ENCODE measurements at places on chromosomes 12 and 14.
A peak's percentile ranks its signal among the peaks of the same experiment; 100 is the strongest.

DNA sequence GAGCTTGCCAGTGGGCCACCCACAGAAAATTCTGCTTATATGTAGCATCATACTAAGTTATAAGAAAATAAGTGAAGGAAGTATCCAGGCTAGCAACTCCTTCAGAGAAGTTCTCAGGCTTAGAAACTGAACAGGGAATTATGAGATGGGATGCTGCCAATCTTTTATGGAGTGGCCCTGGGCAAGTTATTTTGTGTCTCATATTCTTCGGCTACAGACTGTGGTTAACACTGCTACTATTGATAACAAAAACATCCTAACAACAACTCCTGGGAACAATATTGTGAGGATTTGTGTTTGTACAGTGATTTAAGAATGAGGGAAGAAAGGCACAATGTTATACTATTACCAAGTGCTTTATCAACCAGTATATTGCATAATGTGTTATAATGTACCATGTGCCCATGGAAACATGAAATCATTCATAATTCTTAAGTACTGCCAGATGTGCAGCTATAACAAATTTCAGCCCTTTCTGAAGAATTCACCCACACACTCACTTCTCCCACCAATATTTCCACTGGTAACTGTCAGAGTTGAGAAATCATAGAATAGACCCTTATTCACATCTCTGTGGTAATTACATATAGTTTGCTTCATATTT is 113.3 kb upstream of the SOX5 start:
- H3K4me1 ChIP-seq: no peaks in the 10 kb centered on the region
- H3K4me3 ChIP-seq: no peak overlapping the region
- H3K27ac ChIP-seq: no peak overlapping the region
- H3K27me3 ChIP-seq: no peaks in the 10 kb centered on the region
- no peaks in the 10 kb centered on the region for H3K36me3 ChIP-seq

- peaks cover 10% of the 10 kb centered on the region for H3K36me3 ChIP-seq
- no peak overlapping the region for H3K4me3 ChIP-seq
- H3K27ac ChIP-seq: no peak overlapping the region
- H3K27me3 ChIP-seq: no peaks in the 10 kb centered on the region
- DNase-seq: no peak
These were observed 14.5 kb upstream of the WDR89 start for GRCh38 chr14:63656194-63656593.

- H3K27me3 ChIP-seq: peaks cover 31% of the 10 kb centered on the region
- H3K4me3 ChIP-seq: no peak overlapping the region
- no peak overlapping the region for H3K27ac ChIP-seq
- H3K36me3 ChIP-seq: no peaks in the 10 kb centered on the region
- no peaks in the 10 kb centered on the region for H3K4me1 ChIP-seq
These were observed 1143.6 kb downstream of the TMEM121 start for GRCh38 chr14:106670011-106670410.

- H3K27me3 ChIP-seq: peaks cover 58% of the 10 kb centered on the region
- H3K4me3 ChIP-seq: no peak overlapping the region
- DNase-seq: no peak
- H3K27ac ChIP-seq: no peak overlapping the region
- H3K4me1 ChIP-seq: no peaks in the 10 kb centered on the region
- H3K36me3 ChIP-seq: no peaks in the 10 kb centered on the region
These were observed 479 bp upstream of the NOS1 start for GRCh38 chr12:117361905-117362304.

GRCh38 chr14:68133856-68134255 is 314.3 kb downstream of the RAD51B start:
- no peaks in the 10 kb centered on the region for H3K27me3 ChIP-seq
- H3K4me3 ChIP-seq: no peak overlapping the region
- no peaks in the 10 kb centered on the region for H3K36me3 ChIP-seq
- DNase-seq: no peak

- H3K27ac ChIP-seq: no peak overlapping the region
- no peak overlapping the region for H3K4me3 ChIP-seq
- no peaks in the 10 kb centered on the region for H3K36me3 ChIP-seq
These were observed 169.5 kb downstream of the TTC8 start for GRCh38 chr14:88993946-88994345.

GRCh38 chr12:91327131-91327530 is 144.5 kb upstream of the DCN start:
- no peaks in the 10 kb centered on the region for H3K36me3 ChIP-seq
- no peak overlapping the region for H3K27ac ChIP-seq
- DNase-seq: no peak
- H3K4me3 ChIP-seq: no peak overlapping the region
- H3K4me1 ChIP-seq: no peaks in the 10 kb centered on the region

DNA sequence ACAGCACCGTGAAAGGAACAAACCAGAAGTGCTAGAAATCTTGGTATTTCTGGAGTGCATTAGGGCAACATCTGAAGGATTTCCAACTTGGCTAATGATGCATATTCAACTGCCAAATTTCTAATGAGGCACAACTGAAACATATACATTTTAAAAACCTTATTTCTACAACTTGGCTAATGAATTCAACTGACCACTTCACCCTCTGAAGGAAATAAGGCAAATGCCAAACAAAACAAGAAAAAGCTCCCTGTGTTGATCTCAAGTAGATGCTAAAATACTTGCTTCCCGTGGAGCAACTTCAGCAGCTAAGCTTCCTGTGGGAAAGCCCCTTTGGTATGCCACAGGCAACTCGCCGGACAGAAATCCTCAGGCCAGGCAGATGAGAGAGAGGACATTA is 167.1 kb downstream of the TTC7B start:
- no peaks in the 10 kb centered on the region for H3K36me3 ChIP-seq
- no peak for DNase-seq
- H3K4me3 ChIP-seq: no peak overlapping the region
- H3K27me3 ChIP-seq: no peaks in the 10 kb centered on the region
- H3K4me1 ChIP-seq: no peaks in the 10 kb centered on the region

- H3K4me1 ChIP-seq: no peaks in the 10 kb centered on the region
- no peak for DNase-seq
- no peaks in the 10 kb centered on the region for H3K36me3 ChIP-seq
- H3K4me3 ChIP-seq: no peak overlapping the region
These were observed 183.2 kb downstream of the EPS8 start for GRCh38 chr12:15605881-15606590.

GRCh38 chr12:10400829-10401228 is 8.7 kb downstream of the KLRC4 start:
- H3K27ac ChIP-seq: peak overlapping the region; percentile 79
- DNase-seq: no peak
- peaks cover 36% of the 10 kb centered on the region for H3K36me3 ChIP-seq
- H3K4me1 ChIP-seq: peaks cover 39% of the 10 kb centered on the region

- peak overlapping the region; percentile 97 for H3K27ac ChIP-seq
- DNase-seq: peak; percentile 16
- peaks cover 21% of the 10 kb centered on the region for H3K27me3 ChIP-seq
- H3K36me3 ChIP-seq: peaks cover 10% of the 10 kb centered on the region
- H3K4me1 ChIP-seq: peaks cover 4% of the 10 kb centered on the region
- peak overlapping the region; percentile 71 for H3K4me3 ChIP-seq
These were observed 120.9 kb downstream of the TMEM132C start for GRCh38 chr12:128387811-128388422.

GRCh38 chr12:58533652-58534051 is 386.7 kb downstream of the LRIG3 start:
- no peak overlapping the region for H3K4me3 ChIP-seq
- H3K36me3 ChIP-seq: no peaks in the 10 kb centered on the region
- no peaks in the 10 kb centered on the region for H3K4me1 ChIP-seq
- H3K27ac ChIP-seq: no peak overlapping the region

DNA sequence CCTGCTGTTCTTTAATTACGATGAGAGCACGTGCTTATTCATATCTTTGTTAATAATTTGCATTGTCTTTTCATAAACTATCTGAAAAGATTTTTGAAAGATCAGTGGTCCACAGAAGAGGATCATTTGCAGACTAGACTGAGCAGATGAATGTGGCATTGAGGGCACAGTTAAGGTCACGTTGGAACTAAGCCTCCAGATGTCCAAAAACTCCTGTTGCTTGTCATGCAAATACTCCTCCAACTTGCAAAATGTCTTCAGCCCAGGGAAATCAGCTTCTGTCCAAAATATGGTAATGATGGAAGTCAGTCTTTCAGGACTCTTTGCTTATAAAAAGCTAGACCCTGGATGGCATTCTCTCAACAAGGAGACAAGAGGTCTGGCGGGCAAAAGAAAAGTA is 201.6 kb upstream of the TMEM260 start:
- H3K27ac ChIP-seq: no peak overlapping the region
- no peaks in the 10 kb centered on the region for H3K27me3 ChIP-seq
- no peaks in the 10 kb centered on the region for H3K4me1 ChIP-seq
- no peak for DNase-seq
- H3K36me3 ChIP-seq: no peaks in the 10 kb centered on the region
- no peak overlapping the region for H3K4me3 ChIP-seq

GRCh38 chr12:119565404-119565803 is 28.2 kb upstream of the TMEM233 start:
- peaks cover 23% of the 10 kb centered on the region for H3K27me3 ChIP-seq
- no peaks in the 10 kb centered on the region for H3K4me1 ChIP-seq
- H3K36me3 ChIP-seq: no peaks in the 10 kb centered on the region
- DNase-seq: no peak
- no peak overlapping the region for H3K4me3 ChIP-seq

- peak overlapping the region; percentile 29 for H3K27ac ChIP-seq
- H3K27me3 ChIP-seq: no peaks in the 10 kb centered on the region
- peaks cover 34% of the 10 kb centered on the region for H3K36me3 ChIP-seq
- peaks cover 6% of the 10 kb centered on the region for H3K4me1 ChIP-seq
These were observed 21.7 kb downstream of the XRCC3 start for GRCh38 chr14:103693515-103693914.

DNA sequence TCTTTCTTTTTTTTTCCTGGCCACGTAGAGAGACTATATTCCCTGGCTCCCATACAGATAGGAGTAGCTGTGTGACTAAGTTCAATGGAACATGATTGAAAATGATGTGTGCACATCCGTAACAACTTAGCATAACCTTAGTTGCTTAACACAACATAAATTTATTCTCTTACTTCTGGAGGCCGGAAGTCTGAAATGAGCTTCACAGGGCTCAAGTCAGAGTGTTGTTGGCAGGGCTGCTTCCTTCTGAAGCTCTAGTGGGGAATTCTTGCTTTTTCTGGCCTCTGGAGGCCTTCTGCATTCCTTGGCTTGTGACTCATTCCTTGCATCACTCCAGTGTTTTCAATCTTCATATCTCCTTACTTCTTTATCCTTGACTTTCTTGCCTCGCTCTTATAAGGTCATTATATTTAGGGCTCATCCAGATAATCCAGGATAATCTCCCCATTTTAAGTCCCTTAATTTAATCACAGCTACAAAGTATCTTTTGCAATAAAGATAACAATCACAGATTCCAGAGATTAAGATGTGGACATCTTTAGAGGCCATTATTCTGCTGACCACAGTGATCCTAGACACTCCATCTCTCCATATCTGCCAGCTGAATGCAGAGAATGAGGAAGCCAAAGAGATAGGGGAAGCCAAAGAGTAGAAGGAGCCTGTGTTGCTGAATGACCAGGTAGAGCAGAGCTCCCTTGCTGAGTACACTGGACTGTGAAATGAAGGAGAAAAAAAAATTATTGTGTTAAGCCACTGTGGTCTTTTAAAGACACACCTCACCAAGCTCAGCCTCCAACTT is 21.0 kb upstream of the SNX6 start:
- H3K27ac ChIP-seq: no peak overlapping the region
- H3K4me3 ChIP-seq: no peak overlapping the region
- peaks cover 4% of the 10 kb centered on the region for H3K36me3 ChIP-seq
- DNase-seq: no peak
- no peaks in the 10 kb centered on the region for H3K4me1 ChIP-seq
- H3K27me3 ChIP-seq: no peaks in the 10 kb centered on the region

DNA sequence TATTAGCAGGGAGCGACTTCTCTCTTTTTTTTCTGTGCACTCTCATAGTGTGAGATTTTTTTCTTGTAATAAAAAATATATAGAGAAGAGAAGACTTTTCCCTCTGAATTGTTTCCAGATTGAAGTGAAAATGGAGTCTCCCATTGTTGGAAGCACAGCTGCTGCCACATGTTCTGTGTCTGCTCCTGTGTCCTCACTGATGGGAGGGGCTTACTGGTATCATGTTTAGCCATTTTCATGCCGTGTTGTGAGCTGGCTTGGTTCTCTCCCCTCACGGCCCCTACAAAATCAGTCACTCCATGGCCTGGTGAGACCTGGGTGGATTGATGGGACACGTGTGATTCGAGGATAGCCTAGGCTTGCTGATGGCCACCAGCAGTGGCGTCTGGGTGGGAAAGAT is 379.7 kb upstream of the DDHD1 start:
- no peak overlapping the region for H3K4me3 ChIP-seq
- DNase-seq: no peak
- no peak overlapping the region for H3K27ac ChIP-seq
- no peaks in the 10 kb centered on the region for H3K27me3 ChIP-seq

- peaks cover 7% of the 10 kb centered on the region for H3K27me3 ChIP-seq
- H3K36me3 ChIP-seq: no peaks in the 10 kb centered on the region
- H3K4me3 ChIP-seq: no peak overlapping the region
- H3K27ac ChIP-seq: no peak overlapping the region
- H3K4me1 ChIP-seq: no peaks in the 10 kb centered on the region
These were observed 56.5 kb downstream of the HSPB8 start for GRCh38 chr12:119235197-119235751.

- DNase-seq: no peak
- peaks cover 10% of the 10 kb centered on the region for H3K4me1 ChIP-seq
- peaks cover 53% of the 10 kb centered on the region for H3K27me3 ChIP-seq
- H3K27ac ChIP-seq: no peak overlapping the region
These were observed 17.6 kb upstream of the TBC1D30 start for GRCh38 chr12:64806593-64807460.

DNA sequence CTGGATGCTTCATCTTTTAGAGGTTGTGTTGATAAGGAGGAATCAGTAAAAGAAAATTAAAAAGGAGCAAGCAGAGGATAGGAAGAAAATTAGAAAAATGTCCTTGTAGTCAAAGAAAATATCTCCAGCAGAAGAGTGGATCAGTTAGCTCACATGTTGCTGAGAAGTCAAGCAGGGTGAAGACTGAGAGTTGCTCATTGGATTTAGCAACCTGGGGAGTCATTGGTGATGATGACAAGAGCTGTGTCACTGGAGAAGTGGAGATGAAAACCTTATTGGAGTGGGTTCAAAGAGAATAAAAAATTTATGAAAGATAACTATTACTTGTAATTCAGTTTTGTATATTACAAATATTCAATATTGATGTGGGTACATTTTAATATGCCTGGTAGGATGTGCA is 9.8 kb downstream of the FRMD6 start:
- peaks cover 31% of the 10 kb centered on the region for H3K27me3 ChIP-seq
- no peaks in the 10 kb centered on the region for H3K4me1 ChIP-seq
- peaks cover 3% of the 10 kb centered on the region for H3K36me3 ChIP-seq
- no peak for DNase-seq
- no peak overlapping the region for H3K4me3 ChIP-seq

GRCh38 chr12:19474147-19474546 is 34.9 kb downstream of the AEBP2 start:
- H3K4me1 ChIP-seq: peaks cover 53% of the 10 kb centered on the region
- H3K36me3 ChIP-seq: peaks cover 32% of the 10 kb centered on the region
- DNase-seq: no peak
- H3K4me3 ChIP-seq: no peak overlapping the region

DNA sequence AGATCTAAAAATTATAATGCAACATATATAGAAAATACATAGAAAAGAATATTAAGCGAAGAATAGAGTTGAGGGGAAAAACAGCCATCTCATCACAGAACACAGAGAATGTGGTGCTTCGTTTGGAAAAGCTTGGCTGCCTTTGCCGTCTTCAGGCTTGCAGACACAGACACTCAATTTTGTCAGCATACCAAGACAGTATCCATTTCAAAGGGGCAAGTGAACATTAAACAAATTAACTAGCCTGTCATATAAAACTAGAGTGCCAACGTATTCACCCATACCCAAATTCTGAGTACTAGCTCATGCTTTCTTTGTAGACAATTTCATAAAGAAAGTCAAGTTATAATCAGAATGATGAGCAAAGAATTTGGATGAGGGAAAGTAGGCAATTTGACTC is 40.5 kb downstream of the DMAC2L start:
- no peak for DNase-seq
- H3K36me3 ChIP-seq: peaks cover 9% of the 10 kb centered on the region
- H3K27me3 ChIP-seq: no peaks in the 10 kb centered on the region
- H3K4me1 ChIP-seq: peaks cover 2% of the 10 kb centered on the region
- H3K27ac ChIP-seq: no peak overlapping the region
- no peak overlapping the region for H3K4me3 ChIP-seq

All from effector memory CD8-positive, alpha-beta T cell (primary cell).